Mammary epithelial cell (primary cell): ENCODE measurements at places on chromosomes 13 and 19. TPM values are rescaled to one million over a fixed set of nuclear protein-coding genes. Genes with fewer than 3 reads are reported as not detected.
A peak's percentile ranks its signal among the peaks of the same experiment; 100 is the strongest.

GRCh38 chr19:18735752-18736151 is 52.3 kb downstream of the CRTC1 start:
- DNase-seq = no peak

- no peak for DNase-seq
These were observed 2.1 kb downstream of the MICOS13 start for GRCh38 chr19:5678071-5678718.

DNA sequence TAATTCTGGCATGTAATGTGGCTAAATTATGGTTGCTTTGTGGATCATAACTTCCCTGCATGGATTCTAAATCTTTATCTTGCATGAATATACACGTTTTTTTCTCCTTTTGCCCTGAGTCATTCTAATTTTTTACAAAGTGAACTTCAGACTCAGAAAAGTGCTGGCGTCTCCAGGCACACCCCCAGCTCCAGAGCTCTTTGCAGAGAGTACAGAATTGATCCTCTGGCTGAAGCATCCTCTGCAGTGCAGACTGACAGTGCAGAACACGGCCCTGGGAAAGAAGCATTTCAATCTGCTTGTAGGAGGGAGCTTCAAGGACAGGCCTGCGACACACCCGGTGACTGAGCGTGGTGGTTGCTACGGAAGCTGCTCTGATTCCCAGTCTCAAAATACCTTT is 228.1 kb downstream of the FGF9 start:
- no peak for DNase-seq

ZNF530 gene
- 4.6 TPM for polyA plus RNA-seq

DNA sequence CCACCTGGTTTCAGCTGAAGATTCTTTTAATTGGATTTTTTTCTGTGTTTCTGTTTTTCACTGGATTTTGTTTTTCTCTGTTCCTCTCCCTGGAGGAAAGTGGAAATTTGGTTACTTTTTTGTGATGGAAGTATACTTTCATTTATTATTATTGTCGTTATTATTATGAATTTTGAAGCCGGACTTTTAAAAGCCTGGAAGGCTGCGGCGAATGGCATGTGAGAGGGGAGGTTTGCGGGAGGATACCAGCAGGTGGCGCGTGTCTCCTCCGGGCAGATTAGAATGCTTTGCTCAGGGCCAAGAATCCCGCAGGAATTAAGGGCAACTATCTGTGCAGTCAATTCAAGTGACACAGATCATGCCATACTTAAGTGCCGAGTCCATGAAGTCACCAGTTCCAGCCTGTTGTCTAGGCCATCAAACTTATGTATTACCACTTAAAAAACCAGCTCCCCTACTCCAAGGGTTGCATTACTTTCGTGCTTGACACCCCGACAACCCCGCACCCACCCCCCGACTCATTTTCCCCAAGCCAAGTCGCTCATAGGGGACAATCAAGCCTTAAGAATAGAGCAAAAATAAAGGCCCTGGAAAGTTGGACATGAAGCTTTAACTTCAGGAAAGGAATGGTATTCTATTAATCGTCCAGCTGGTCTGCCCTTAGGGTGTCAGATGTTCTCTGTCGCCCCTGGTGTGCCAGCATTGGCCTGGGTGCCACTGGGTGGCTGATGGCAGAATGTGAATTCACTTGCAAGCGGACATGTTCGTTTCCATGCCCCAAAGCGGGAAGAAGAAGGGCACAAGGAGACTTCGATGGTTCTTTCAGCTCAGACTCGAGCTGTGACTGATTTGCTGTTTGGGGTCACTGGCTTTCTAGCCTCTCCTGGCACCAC is 1.3 kb upstream of the LRCH1 start:
- DNase-seq = peak; percentile 56
